ENCODE measurements at places on chromosomes 11 and 22.

- peaks cover 66% of the 10 kb centered on the region for H3K4me1 ChIP-seq
- no peak overlapping the region for H3K4me3 ChIP-seq
- no peaks in the 10 kb centered on the region for H3K27me3 ChIP-seq
- peak; percentile 75 for DNase-seq
- no peaks in the 10 kb centered on the region for H3K36me3 ChIP-seq
- H3K27ac ChIP-seq: peak overlapping the region; percentile 84
Measured at GRCh38 chr22:26642465-26643417, 14.6 kb upstream of the MIAT start.

- H3K4me3 ChIP-seq: no peak overlapping the region
- H3K4me1 ChIP-seq: no peaks in the 10 kb centered on the region
- DNase-seq: no peak
- H3K27ac ChIP-seq: no peak overlapping the region
Measured at GRCh38 chr11:14679662-14680061, 36.1 kb downstream of the PDE3B start.

GRCh38 chr11:57161351-57161750 is 20.4 kb upstream of the LRRC55 start:
- no peak overlapping the region for H3K27ac ChIP-seq
- no peak for DNase-seq
- no peaks in the 10 kb centered on the region for H3K4me1 ChIP-seq
- H3K36me3 ChIP-seq: no peaks in the 10 kb centered on the region

DNA sequence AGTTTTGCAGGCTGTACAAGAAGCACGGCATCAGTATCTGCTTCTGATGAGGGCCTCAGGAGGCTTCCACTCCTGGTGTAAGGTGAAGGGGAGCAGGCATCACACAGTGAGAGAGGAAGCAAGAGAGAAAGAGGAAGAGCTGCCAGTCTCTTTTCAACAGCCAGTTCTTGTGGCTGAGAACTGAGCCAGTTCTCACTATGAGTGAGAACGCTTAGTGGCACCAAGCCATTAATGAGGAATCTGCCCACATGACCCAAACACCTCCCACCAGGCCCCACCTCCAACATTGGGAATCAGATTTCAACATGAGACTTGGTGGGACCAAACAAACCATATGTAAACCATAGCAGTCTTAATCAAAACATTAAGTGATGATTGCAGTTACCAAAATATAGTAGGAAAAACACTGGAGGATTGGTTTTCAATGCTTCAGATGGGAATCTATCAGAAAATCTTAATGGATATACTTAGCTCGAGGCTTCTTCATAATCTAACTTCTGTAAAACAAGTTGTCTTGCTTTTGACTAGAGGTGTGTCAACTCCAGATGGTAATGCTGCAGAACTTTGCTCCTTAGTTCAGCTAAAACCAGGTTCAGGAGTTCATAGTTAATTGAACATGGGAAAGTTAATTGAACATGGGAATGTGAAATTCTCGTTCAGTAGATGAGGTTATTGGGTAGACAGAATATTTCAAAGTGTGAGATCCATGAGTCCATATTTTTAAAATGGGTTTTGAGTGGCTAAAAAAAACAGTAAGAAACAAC is 12.2 kb downstream of the FAR1 start:
- no peak overlapping the region for H3K27ac ChIP-seq
- DNase-seq: no peak
- H3K27me3 ChIP-seq: no peaks in the 10 kb centered on the region
- no peaks in the 10 kb centered on the region for H3K4me1 ChIP-seq
- no peak overlapping the region for H3K4me3 ChIP-seq
- H3K36me3 ChIP-seq: no peaks in the 10 kb centered on the region
